Fibroblast of villous mesenchyme (primary cell): ENCODE measurements at places on chromosomes 5 and 9. TPM values are rescaled to one million over a fixed set of nuclear protein-coding genes. Genes with fewer than 3 reads are reported as not detected.
A peak's percentile ranks its signal among the peaks of the same experiment; 100 is the strongest.

- peak; percentile 12 for DNase-seq
Observed at GRCh38 chr9:20553558-20554149, 68.6 kb downstream of the MLLT3 start.

GRCh38 chr9:136515276-136515675 is 30.6 kb downstream of the NOTCH1 start:
- no peak for DNase-seq

The LMX1B gene
- not detected in 2 replicates for total RNA-seq

The WNT8A gene
- total RNA-seq, result not detected in 2 replicates

The SPATA31D3 gene
- total RNA-seq, result not detected in 2 replicates

The OR1B1 gene
- total RNA-seq, result not detected in 2 replicates
